ENCODE measurements at places on chromosomes 7 and 10.

DNA sequence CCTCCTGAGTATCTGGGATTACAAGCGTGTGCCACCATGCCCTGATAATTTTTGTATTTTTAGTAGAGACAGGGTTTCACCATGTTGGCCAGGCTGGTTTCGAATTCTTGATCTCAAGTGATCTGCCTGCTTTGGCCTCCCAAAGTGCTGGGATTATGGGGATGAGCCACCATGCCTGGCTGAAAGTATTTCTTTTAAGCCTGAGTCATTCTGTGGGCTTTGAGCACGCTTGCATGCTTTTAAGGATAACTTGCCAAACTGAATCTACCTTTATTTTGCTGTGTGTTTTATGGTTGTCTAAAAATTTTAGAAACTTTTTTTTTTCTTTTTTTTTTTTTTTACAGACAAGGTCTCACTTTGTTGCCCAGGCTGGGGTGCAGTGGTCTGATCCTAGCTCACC, 33.2 kb downstream of the CNNM2 start:
- no peak for DNase-seq

GRCh38 chr7:131538071-131538812, 18.2 kb downstream of the PODXL start:
- peak; percentile 52 for DNase-seq

GRCh38 chr10:131487822-131488221, 176.3 kb upstream of the TCERG1L start:
- no peak for DNase-seq

GRCh38 chr7:11831156-11831735, 752 bp downstream of the THSD7A start:
- DNase-seq, result peak; percentile 25

DNA sequence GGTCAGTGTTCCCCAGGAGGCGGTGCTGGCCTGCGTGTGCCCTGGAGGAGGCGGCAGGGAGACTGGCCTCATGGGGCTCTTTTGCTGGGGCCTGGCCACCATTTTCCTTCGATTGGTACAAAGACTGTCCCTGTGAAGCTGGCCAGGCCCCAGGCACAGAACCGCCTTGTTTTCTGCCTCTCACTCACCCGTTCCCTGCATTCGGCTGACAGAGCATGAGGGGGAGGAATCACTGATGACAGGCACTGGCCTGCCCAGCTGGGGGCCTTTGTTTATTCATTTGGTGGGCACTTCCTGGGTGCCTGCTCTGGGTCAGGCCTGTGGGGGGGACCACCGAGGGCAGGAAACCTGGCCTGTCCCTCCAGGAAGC, 139.2 kb downstream of the FAM53B start:
- no peak for DNase-seq

DNA sequence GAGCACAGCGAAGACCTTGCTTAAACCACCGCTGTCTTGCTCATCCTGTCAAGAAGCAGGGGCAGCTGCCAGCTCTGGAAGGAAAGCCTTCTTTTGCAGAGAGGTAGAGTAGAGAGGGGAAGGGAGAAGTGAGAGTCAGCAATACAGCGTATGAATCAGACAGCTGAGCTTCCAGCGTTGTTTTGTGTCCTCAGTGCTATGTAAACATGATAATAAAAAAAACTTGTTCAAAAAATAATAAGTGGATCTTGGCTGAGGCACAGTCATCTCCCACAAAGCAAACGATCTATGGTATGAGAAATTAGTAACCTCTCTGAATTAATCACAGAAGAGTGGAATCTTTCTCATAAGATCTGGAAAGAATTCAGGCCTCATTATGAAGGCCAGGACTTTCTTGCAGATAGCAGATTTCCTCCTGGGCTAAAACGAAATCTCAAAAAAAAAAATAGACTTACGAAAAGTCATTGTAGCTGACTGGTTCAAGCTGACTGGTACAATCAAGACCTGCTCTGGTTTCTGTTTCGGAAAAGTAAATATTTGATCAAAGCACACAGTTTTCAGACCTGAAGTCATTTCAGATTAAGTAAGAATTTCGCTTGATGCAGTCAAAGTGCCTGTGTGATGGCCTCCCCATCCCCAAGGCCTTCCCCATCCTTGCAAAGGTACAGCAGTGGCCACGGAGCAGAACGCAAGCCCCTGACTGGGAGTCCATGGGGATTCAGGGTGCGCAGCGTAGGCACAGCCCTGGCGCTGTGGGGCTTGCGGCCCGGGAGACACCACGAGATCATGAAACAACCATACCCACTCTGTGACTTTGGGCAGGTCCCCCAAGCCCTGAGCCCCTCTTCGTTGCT, 29.4 kb downstream of the CHST15 start:
- DNase-seq, result peak; percentile 92

- peak; percentile 35 for DNase-seq
Measured at GRCh38 chr7:139232904-139233303, 1.9 kb downstream of the UBN2 start.

GRCh38 chr10:54402576-54402975, 398.5 kb downstream of the PCDH15 start:
- DNase-seq, result peak; percentile 1
